Activated B cell treated with CpG ODN at 0.5 μM for 24 hours (primary cell): ENCODE measurements at places on chromosomes 3 and 15.
A peak's percentile ranks its signal among the peaks of the same experiment; 100 is the strongest.

GRCh38 chr3:62653796-62654195, 221.4 kb downstream of the CADPS start:
- no peak overlapping the region for H3K27ac ChIP-seq
- no peaks in the 10 kb centered on the region for H3K27me3 ChIP-seq
- no peak for DNase-seq

- peak overlapping the region; percentile 24 for H3K4me3 ChIP-seq
- peak overlapping the region; percentile 74 for H3K27ac ChIP-seq
- H3K4me1 ChIP-seq: peaks cover 19% of the 10 kb centered on the region
- peaks cover 43% of the 10 kb centered on the region for H3K36me3 ChIP-seq
- H3K27me3 ChIP-seq: no peaks in the 10 kb centered on the region
Measured at GRCh38 chr15:72006382-72006781, 111.6 kb downstream of the MYO9A start.

DNA sequence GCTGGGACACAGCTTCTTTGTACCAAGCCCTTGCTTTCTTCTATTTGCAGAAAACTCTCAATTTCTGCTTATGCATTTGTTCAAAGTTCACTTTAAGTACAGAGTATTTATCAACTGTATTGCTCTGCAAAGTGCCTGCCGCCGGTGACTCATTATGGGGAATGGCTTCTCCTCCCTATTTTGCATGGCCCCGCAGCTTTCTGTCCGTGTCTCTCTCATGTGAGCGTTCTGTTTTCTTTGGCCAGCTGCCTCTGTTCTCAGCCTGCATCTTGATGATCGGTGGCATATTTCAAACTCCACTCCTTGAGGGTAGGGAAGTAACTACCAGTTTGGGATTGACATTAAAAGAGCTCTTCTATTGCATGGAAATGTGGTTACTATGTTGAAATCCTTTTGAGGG, 28.6 kb upstream of the ST8SIA2 start:
- no peaks in the 10 kb centered on the region for H3K4me1 ChIP-seq
- peaks cover 6% of the 10 kb centered on the region for H3K27me3 ChIP-seq
- H3K27ac ChIP-seq: no peak overlapping the region

DNA sequence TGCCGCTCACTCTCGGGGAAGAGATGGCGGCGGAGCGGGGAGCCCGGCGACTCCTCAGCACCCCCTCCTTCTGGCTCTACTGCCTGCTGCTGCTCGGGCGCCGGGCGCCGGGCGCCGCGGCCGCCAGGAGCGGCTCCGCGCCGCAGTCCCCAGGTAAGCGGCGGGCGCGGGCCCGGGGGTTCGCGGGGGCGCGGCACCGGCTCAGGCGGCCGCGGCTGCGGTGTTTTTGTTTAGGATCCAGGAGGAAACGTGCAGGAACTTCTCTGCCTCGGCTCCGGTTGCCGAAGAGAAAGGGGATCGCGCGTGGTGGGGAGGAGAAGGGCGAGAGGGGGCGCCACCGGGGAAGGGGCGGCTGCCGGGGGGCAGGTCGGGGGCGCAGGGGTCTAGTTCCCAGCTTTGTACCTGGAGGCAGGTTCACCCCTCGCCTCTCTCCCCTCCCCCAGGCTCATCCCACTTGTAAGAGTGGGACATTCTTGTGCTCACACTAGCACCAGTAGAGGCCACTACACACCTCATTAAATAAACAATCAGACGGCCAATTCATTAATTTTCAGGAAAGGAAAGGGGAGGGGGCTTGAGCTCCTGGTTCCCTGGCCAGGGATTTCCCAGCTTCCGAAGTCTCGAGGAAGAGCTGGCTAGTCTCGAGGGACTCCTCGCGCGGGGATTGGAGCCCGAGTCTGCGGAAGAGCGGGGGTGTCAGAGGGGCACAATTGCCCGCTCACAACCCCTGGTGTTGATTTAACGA, 562 bp downstream of the NEO1 start:
- peak overlapping the region; percentile 15 for H3K27ac ChIP-seq
- no peaks in the 10 kb centered on the region for H3K36me3 ChIP-seq
- DNase-seq: peak; percentile 19
- H3K27me3 ChIP-seq: peaks cover 25% of the 10 kb centered on the region
- peak overlapping the region; percentile 81 for H3K4me3 ChIP-seq

DNA sequence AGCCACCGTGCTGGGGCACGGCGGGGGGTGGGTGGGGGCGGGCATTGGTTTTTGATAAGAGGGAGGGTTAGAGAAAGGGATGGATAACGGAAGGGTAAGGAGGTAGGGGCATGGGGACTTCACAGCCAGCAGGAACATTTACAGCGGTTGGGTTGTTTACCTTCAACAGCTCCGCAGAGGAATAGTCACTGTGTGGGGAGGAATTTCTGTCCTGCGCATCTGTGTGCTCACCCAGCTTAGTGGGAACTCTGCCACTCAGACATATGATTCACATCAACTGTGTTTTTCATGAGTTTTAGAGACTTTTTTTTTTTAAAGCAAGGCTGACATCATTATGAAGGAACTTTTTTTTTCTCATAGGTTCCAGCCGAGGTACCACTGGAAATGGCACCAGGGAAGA, 19.6 kb downstream of the CHRD start:
- H3K27ac ChIP-seq: no peak overlapping the region
- DNase-seq: no peak
- H3K36me3 ChIP-seq: no peaks in the 10 kb centered on the region
- peaks cover 17% of the 10 kb centered on the region for H3K27me3 ChIP-seq

DNA sequence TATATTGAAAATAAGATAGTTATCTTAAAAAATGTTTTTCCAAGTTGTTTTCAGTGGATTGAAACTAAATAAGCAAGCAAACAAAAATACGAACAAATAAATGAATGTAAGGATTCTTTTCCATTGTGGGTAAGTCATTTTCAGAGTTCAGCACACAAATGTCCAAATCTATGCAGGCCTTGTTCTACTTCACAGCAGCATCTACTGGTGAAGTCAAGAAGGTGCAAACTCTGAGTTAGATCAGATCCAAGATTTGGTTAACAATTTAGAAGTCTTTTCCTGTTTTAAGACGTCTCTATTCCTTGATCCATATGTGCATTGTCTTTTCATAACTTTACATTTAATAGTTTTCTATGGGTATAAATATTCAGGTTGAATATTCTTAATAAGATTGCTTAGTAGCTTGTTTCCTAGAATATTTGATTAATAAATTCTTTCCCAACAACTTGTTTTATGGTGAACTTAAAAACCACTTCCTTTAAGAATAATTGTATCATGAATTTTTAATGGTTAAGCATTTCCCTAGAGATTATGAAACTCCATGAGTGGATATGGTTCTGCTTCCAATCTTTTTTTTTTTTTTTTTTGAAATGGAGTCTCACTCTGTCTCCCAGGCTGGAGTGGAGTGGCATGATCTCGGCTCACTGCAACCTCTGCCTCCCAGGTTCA, 10.5 kb downstream of the PTX3 start:
- H3K36me3 ChIP-seq: no peaks in the 10 kb centered on the region
- no peak overlapping the region for H3K27ac ChIP-seq
- DNase-seq: no peak
- H3K4me1 ChIP-seq: no peaks in the 10 kb centered on the region
- peaks cover 4% of the 10 kb centered on the region for H3K27me3 ChIP-seq

DNA sequence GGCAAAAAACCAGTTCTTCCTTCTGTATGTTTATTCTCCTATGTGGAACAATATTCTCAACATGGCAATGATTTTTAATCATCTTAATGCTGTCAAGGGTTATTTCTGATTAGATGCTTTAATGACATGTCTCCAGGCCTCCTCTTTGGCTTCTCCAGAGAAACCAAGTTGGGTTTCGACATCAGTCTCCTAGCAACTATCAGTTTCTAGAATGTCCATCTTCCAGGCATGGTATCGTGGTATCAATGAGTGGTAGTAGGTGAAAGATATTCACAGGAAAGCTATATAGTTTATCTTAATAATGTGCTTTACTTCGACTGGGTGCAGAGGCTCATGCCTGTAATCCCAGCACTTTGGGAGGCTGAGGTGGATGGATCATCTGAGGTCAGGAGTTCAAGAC, 128.5 kb downstream of the C3orf70 start:
- H3K27ac ChIP-seq: no peak overlapping the region
- H3K4me3 ChIP-seq: no peak overlapping the region
- H3K27me3 ChIP-seq: no peaks in the 10 kb centered on the region
- no peaks in the 10 kb centered on the region for H3K4me1 ChIP-seq
- peaks cover 51% of the 10 kb centered on the region for H3K36me3 ChIP-seq

DNA sequence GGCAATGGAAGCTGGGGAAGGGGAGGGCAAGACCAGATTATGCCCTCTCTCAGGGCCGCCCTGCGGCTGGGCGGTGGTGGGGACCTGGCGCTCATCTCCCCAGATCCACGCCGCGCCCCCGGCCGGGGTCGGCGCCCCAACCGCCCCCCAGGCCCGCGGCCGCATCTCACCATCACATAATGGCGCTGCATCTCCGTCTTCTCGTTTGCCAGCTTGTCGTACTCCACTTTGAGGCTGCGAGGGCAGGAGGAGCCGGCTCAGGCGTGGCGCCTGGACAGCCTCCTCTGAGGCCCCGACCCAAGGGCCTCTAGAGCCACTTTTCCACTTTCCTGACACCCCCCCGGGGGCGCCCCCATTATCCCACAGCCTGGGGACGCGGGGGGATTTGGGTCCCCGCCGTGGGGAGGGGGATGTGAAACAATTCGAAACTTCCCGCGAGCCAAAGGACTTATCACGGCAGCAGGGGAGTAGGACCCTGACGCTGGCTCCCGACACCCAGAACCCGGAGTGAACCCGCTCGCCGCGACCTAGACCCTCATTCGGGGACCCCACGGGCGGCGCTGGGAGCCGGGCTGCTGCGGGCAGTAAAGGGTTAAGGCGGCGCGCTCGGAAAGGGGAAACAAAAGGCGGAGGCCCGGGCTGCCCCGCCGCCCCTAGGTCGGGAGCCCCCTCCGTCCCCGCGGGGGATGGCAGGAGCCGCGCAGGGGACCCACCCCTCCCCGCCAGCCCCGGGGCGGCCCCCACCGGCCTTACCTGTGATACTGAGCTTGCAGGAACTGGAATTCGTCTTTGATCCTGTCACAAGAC, 2.1 kb downstream of the TLE3 start:
- no peaks in the 10 kb centered on the region for H3K27me3 ChIP-seq
- H3K4me1 ChIP-seq: peaks cover 71% of the 10 kb centered on the region
- peak overlapping the region; percentile 98 for H3K4me3 ChIP-seq
- H3K36me3 ChIP-seq: peaks cover 55% of the 10 kb centered on the region
- peak overlapping the region; percentile 94 for H3K27ac ChIP-seq

DNA sequence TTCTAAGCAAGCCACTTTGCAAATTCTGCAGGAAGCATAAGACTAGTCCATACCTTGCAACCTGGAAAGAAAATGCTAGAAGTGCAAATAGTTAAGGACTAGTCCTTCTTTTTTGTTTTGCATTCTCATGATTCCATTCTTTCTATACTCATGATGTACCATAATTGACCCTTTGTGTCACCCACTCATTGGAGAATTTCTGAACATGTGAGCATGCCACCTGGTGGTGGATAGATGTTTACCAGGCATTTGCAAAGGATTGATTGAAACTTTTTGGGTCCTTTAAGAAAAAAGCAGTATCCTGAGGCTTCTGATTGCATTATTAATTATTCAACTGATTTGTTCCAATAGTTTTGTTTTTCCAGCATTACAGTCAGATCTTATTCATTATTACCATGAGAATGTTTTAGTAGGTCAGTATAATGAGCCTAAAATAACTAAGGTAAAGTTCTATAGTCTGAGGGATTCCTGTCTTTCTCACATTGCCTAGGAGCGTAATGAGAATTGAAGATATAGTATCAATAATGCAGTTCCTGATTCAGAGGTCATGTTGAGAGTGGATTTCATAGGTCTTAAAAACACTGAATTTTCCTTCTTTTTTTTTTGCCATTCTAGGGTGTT, 20.2 kb upstream of the DIPK2A start:
- no peaks in the 10 kb centered on the region for H3K27me3 ChIP-seq
- H3K27ac ChIP-seq: no peak overlapping the region
- peaks cover 2% of the 10 kb centered on the region for H3K4me1 ChIP-seq
- no peak overlapping the region for H3K4me3 ChIP-seq
- no peak for DNase-seq

DNA sequence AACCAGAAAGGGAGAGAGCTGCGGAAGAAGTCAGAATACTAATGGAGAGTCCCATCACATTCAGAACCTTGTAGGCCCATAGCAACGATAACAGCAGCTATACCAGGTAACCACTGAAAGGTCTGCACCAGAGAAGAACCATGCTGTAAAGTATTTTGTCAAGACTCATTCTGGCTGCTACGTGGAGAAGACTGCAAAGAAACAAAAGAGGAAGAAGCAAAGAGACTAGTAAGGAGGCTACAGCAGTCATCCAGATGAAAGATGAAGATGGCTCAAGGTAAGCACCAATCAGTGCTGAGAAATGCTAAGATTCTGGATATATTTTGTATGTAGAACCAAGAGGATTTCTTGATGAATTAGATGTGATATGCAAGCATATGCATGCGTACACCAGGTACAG, 39.6 kb downstream of the ACAP2 start:
- H3K27me3 ChIP-seq: no peaks in the 10 kb centered on the region
- peaks cover 56% of the 10 kb centered on the region for H3K4me1 ChIP-seq
- no peak overlapping the region for H3K27ac ChIP-seq

GRCh38 chr15:66601521-66601920, 35.7 kb upstream of the LCTL start:
- H3K4me1 ChIP-seq: no peaks in the 10 kb centered on the region
- no peak overlapping the region for H3K4me3 ChIP-seq
- H3K27me3 ChIP-seq: peaks cover 8% of the 10 kb centered on the region
- DNase-seq: no peak
- H3K36me3 ChIP-seq: no peaks in the 10 kb centered on the region

DNA sequence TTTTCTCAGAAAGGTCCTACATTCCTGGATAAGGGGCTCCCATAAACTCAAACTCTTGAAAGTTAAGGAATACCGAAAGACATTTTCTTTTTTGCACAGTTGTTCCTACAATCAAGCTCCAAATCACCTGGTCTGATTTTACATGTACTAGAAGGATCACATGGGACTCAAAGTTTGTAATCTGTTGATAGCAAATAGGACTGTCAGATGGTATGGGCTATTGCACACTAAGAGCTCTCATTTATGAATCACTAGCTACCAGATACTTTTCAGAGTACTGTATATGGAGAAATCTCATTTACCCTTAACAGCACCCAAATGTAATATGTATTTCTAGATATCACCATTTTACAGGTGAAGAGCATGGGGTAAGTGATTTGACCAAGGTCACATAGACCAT, 49.5 kb upstream of the CMSS1 start:
- H3K36me3 ChIP-seq: no peaks in the 10 kb centered on the region
- H3K4me3 ChIP-seq: no peak overlapping the region
- peaks cover 5% of the 10 kb centered on the region for H3K27me3 ChIP-seq
- no peak for DNase-seq

- H3K4me3 ChIP-seq: no peak overlapping the region
- no peak overlapping the region for H3K27ac ChIP-seq
- peaks cover 95% of the 10 kb centered on the region for H3K4me1 ChIP-seq
- H3K36me3 ChIP-seq: peaks cover 13% of the 10 kb centered on the region
- no peak for DNase-seq
Measured at GRCh38 chr3:4069796-4070195, 233.4 kb upstream of the SETMAR start.

DNA sequence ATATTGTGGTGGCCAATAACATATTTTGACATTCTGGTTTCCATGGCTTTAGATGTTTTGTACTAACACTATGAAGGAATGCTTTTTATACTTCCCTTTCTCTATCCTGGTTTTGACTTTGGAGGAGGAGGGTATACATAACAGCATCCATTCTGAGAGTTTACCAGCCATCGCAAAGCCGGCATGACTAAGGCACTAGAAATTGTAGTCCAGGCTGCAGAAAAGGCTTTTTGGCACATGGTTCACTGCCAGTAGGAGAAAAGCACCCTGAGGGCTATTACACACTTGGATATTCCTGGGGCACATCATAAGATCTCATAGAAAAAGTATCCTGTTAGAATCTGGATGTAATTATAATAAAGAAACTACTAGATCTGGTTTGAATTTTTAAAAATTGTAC, 101.8 kb downstream of the STT3B start:
- H3K36me3 ChIP-seq: peaks cover 55% of the 10 kb centered on the region
- peaks cover 26% of the 10 kb centered on the region for H3K4me1 ChIP-seq
- no peaks in the 10 kb centered on the region for H3K27me3 ChIP-seq
- no peak overlapping the region for H3K27ac ChIP-seq
- no peak overlapping the region for H3K4me3 ChIP-seq
